Panc1 (cell line): ENCODE measurements at places on chromosomes 12 and 14. TPM values are rescaled to one million over a fixed set of nuclear protein-coding genes. Genes with fewer than 3 reads are reported as not detected.

Gene GLS2
- total RNA-seq, result 1.3 TPM

Gene SLCO1B3
- 0.85 TPM for total RNA-seq

Gene PLEKHG3
- 34.0 TPM for total RNA-seq

Gene CCND2
- total RNA-seq, result 1.5 TPM

Gene FZD10
- total RNA-seq, result not detected

Gene KNTC1
- 53.9 TPM for total RNA-seq

Gene SLC5A8
- total RNA-seq, result not detected

Gene MGAT4C
- not detected for total RNA-seq

Gene TPPP2
- not detected for total RNA-seq

GRCh38 chr12:118119449-118119879 lies 15.7 kb upstream of the VSIG10 start:
- no peak for DNase-seq
- no peak overlapping the region for H3K27ac ChIP-seq
- H3K27me3 ChIP-seq, result no peaks in the 10 kb centered on the region
- no peaks in the 10 kb centered on the region for H3K36me3 ChIP-seq
- H3K4me1 ChIP-seq, result no peaks in the 10 kb centered on the region; the same call in 1 of the 2 replicates

- H3K27ac ChIP-seq, result no peak overlapping the region; the same call in 1 of the 2 replicates
- no peaks in the 10 kb centered on the region for H3K4me1 ChIP-seq
- no peaks in the 10 kb centered on the region for H3K27me3 ChIP-seq
Measured at GRCh38 chr12:38155526-38156496, 160.8 kb upstream of the ALG10B start.

DNA sequence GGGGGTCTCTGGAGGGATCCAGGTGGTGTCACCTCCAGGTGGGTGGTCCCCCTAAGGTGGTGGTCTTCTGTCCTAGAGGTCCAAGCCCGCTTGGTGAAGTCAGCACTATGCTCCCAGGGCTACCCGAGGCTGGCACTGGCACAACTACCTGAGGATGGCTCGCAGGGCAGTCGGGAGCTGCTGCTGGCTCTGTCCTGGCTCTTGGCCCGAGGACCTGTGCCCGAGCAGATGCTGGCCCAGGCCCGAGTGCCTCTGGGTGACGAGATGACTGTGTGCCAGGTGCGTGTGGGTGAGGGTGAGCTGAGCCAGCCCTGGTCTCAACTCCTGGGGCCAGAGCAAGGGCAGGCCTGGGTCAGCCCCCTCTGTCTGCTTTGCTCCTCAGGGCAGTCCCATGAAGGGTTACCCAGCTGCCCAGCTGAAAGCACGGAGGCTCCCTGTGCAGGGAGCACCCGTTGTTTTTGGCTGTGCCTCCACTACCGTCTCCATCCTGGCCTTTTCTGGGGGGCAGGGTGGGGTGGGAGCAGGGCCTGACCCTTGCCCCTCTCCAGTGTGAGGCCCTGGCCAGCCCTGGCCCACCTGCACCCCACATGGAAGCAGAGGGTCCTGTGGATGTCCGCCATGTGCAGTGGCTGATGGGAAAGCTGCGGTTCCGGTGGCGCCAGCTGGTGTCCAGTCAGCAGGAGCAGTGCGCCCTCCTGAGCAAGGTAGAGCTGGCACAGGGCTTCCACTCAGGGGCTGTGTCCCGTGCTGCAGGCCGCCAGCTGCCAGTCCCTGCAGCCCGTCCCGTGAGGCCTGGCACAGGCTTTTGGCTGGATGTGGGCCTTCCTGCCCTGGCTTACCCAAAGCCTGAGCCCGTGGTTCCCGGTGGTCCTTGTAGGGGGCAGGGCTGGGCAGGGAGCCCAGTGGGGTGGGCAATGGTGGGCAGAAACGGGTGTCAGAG lies 1.3 kb downstream of the TEDC1 start:
- H3K27me3 ChIP-seq, result no peaks in the 10 kb centered on the region
- H3K4me3 ChIP-seq, result peak overlapping the region; percentile 58
- H3K4me1 ChIP-seq, result peaks cover 7% of the 10 kb centered on the region
- no peaks in the 10 kb centered on the region; the same call in 1 of the 2 replicates for H3K36me3 ChIP-seq

GRCh38 chr14:59310633-59311032 lies 122.2 kb downstream of the DAAM1 start:
- no peak overlapping the region for H3K27ac ChIP-seq
- H3K4me1 ChIP-seq, result no peaks in the 10 kb centered on the region
- H3K36me3 ChIP-seq, result no peaks in the 10 kb centered on the region
- no peak overlapping the region for H3K4me3 ChIP-seq
- DNase-seq, result no peak

DNA sequence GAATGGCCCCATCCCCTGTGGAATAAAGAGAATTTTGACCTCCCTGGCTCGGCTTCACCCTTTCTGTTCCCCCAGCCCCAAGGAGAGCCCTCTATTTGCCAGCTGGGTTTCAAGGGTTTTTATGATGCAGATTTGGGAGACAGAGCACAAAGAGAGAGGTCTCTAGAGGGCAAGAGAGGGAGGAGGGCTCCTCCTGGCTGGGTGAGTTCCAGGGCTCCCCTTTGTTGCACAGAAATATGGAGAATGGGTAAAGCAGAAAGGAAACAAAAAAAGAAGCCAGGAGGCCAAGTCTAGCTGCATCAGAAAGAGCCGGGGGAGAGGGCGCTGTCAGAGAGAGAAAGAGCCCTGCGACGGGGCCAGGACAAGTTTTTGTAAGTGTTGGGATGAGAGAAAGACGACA lies 319.6 kb upstream of the RTL1 start:
- H3K4me1 ChIP-seq, result 0 out of 2 replicates have a peak, but pooled peaks cover 2% of the 10 kb centered on the region
- no peak overlapping the region for H3K27ac ChIP-seq
- DNase-seq, result no peak
- H3K4me3 ChIP-seq, result no peak overlapping the region

DNA sequence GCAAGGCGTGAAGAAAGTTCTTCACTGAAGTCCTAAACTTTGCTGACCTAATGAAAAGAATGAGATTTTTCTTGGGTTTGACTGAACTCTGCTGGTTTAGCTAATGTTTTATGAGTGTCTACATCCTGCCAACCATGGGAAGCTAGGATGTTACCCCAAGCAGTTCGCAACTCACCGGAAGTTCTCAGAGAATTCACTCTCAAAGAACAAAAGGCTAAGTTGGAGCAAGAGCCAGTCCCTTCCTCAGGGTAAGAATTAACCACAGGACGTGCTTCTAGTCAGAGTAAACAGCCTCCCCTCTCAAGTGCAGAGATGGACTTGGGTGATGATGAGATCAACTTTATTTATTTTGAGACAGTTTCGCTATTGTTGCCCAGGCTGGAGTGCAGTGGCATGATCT lies 37.3 kb downstream of the TCHP start:
- H3K36me3 ChIP-seq, result peaks cover 6% of the 10 kb centered on the region
- no peaks in the 10 kb centered on the region for H3K27me3 ChIP-seq
- no peak for DNase-seq
- H3K4me3 ChIP-seq, result no peak overlapping the region
- no peak overlapping the region for H3K27ac ChIP-seq

- H3K36me3 ChIP-seq, result no peaks in the 10 kb centered on the region
- peak overlapping the region; percentile 63; the same call in 1 of the 2 replicates for H3K27ac ChIP-seq
- peaks cover 34% of the 10 kb centered on the region for H3K4me1 ChIP-seq
- H3K4me3 ChIP-seq, result no peak overlapping the region
Measured at GRCh38 chr12:46560874-46561273, 188.3 kb upstream of the SLC38A2 start.

DNA sequence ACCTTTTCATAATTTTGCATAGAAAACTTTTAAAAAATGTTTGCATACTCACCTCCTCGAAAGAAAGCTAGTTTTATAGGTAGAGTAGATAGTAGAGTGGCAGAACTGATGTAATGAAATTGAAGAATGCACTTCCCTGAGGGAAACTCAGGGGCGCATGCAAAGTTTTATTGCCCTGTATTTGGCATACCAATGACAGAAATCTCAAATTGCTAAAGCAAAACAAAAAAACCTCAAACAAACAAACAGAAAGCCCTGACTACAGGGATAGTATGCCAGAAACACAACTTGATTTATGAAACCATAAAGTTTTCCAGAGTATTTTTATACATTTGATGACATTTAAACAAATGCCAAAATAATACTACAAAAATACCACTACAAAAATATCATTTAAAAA lies 1.8 kb downstream of the RASSF9 start:
- no peak overlapping the region for H3K27ac ChIP-seq
- no peaks in the 10 kb centered on the region for H3K27me3 ChIP-seq
- no peak overlapping the region for H3K4me3 ChIP-seq
- no peak for DNase-seq
- peaks cover 3% of the 10 kb centered on the region; the same call in 1 of the 2 replicates for H3K4me1 ChIP-seq

DNA sequence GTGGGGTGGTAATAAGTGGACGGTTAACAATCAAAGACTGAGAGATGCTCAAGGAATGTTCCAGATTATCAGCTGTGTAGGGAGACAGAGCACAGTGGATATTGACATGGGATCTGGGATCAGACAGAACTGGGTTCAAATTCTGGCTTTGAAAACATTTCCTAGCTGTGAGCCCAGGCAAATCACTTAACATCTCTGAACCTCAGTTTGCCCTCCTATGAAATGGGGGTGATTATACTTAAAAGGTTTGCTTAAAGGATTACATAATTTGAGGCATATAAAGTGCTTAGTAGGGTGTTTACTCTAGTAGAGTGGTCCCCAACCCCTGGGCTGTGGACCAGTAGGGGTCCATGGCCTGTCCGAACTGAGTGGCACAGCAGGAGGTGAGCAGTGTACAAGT lies 260.0 kb upstream of the CRY1 start:
- H3K4me3 ChIP-seq, result no peak overlapping the region
- H3K27ac ChIP-seq, result no peak overlapping the region
- no peaks in the 10 kb centered on the region for H3K4me1 ChIP-seq
- no peaks in the 10 kb centered on the region for H3K36me3 ChIP-seq
- no peak for DNase-seq

DNA sequence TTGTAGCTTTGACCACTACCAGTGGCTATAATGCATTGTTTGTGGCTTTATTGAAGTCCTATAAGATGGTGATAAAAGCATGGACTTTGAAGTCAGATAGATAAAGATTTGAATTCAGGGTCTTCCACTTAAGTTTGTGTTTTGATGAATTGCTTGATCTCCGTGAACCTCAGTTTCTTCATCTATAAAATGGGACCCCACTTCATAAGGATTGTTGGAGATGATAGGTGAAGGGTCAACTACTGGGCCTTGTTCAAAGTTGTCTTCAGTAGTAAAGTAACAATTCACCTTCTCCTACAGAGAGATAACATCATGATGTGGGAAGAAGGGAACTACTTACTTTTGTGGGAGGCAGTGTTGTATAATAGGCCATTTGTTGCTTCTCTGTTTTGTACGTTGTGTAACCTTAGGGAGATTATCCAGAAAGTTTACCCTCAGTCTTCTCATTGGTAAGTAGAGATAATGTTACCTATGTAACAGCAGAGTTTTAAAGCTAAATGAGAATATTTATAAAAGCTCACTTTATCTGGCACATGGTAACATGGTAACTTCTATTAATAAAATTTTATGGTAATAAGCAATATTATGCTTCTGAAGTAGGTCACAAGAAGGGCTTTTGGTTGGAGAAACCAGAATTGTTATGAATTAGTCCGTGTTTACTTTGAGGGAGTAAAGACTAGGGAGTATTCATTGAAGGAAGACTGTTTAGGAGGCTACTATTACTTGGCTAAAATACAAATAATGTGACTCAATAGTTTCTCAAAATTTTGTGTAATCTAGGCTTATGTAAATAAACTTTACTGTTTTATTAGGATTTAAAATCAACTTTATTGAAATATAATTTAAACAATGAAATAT lies 15.1 kb downstream of the ADIPOR2 start:
- peaks cover 11% of the 10 kb centered on the region; the same call in 1 of the 2 replicates for H3K4me1 ChIP-seq
- H3K27me3 ChIP-seq, result no peaks in the 10 kb centered on the region
- no peak overlapping the region; the same call in 1 of the 2 replicates for H3K27ac ChIP-seq
- DNase-seq, result no peak

GRCh38 chr12:98594050-98594835 lies 757 bp downstream of the SLC25A3 start:
- peaks cover 36% of the 10 kb centered on the region for H3K36me3 ChIP-seq
- peaks cover 16% of the 10 kb centered on the region for H3K4me1 ChIP-seq
- H3K4me3 ChIP-seq, result peak overlapping the region; percentile 88

DNA sequence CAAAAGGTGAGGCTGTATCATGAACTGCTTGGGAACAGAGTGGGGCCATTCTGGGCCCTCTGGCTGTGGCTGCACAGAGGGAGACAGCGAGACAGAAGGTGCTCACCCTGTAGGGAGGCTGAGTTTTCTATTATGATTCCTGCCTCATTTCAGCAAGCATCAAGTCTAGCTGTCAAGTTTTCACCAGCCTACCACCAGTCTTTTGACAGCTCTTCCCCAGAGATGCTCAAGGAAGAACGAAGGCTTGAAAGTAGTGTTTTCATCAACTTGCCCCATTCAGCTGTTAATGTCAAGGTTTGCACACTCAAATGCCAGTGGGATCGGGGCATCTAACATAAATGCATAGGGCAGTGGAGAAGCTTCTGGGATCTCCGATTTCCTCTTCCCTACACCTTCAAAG lies 10.0 kb downstream of the FGF23 start:
- no peak for DNase-seq
- no peaks in the 10 kb centered on the region for H3K4me1 ChIP-seq
- H3K27me3 ChIP-seq, result peaks cover 4% of the 10 kb centered on the region; the same call in 1 of the 2 replicates
- no peak overlapping the region for H3K27ac ChIP-seq

- H3K36me3 ChIP-seq, result no peaks in the 10 kb centered on the region
- no peak overlapping the region for H3K4me3 ChIP-seq
- H3K27ac ChIP-seq, result no peak overlapping the region
- H3K4me1 ChIP-seq, result no peaks in the 10 kb centered on the region
- no peak for DNase-seq
- no peaks in the 10 kb centered on the region for H3K27me3 ChIP-seq
Measured at GRCh38 chr14:83217492-83217891, 1683.8 kb upstream of the SEL1L start.

GRCh38 chr12:120292411-120292660 lies 633 bp upstream of the RNU4-2 start:
- no peaks in the 10 kb centered on the region for H3K27me3 ChIP-seq
- H3K4me3 ChIP-seq, result peak overlapping the region; percentile 43
- peaks cover 15% of the 10 kb centered on the region for H3K4me1 ChIP-seq
- H3K27ac ChIP-seq, result peak overlapping the region; percentile 98
- H3K36me3 ChIP-seq, result no peaks in the 10 kb centered on the region

GRCh38 chr12:74490390-74491064 lies 47.1 kb upstream of the ATXN7L3B start:
- H3K4me3 ChIP-seq, result no peak overlapping the region
- H3K36me3 ChIP-seq, result no peaks in the 10 kb centered on the region
- no peak overlapping the region for H3K27ac ChIP-seq
- H3K4me1 ChIP-seq, result no peaks in the 10 kb centered on the region

DNA sequence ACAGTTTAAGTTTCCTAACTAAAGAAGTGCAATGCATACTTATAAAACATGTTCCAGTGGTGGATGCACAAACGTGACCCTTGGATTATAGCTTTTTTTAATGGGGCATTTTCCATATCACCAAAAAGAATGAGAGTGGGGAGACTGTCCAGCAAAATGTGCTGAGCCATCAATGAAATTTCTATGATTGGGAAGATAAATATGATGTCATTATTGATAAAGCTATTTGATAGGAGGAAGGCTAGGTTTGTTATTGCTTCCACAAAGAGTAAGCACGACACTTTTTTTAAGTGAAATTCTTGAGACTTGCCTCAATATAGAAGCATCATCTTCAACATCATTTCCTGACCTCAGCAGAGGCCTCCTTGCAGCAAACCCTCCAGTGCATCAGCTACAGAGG lies 174.6 kb upstream of the CLEC14A start:
- H3K36me3 ChIP-seq, result no peaks in the 10 kb centered on the region
- no peaks in the 10 kb centered on the region for H3K4me1 ChIP-seq
- no peak for DNase-seq
- no peak overlapping the region for H3K4me3 ChIP-seq

GRCh38 chr14:92551044-92551841 lies 37.7 kb downstream of the RIN3 start:
- no peak overlapping the region for H3K27ac ChIP-seq
- H3K27me3 ChIP-seq, result no peaks in the 10 kb centered on the region
